ENCODE measurements at places on chromosomes 5 and 9. TPM values are rescaled to one million over a fixed set of nuclear protein-coding genes. Genes with fewer than 3 reads are reported as not detected.

Gene PCDHGB6
- total RNA-seq, result 10.4 TPM

Gene CCDC69
- total RNA-seq, result 13.5 TPM

Gene SMIM27
- total RNA-seq, result 23.9 TPM

Gene CCDC183
- 4.6 TPM for total RNA-seq

Gene WDR31
- total RNA-seq, result 5.7 TPM
